ENCODE measurements at places on chromosomes 5 and 9.

DNA sequence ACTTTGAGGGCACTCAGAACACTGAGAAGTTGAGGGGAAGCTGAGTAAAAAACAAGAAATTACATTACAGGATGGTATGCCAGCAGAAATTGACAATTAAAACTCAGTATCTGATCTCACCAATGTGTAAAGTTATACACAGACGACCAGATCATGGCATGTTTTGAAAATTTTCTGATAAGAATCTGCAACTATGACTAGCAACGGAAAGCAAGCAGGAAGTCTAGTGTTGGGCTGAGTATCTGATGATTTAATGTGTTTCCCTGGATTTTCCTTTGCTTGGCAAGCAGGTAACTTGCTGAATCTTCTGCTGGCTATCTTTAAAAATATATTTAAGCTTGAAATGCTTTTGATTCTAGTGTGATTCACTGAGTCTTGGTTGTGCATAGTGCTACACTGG is 5.2 kb upstream of the GCNT4 start:
- no peak for DNase-seq

DNA sequence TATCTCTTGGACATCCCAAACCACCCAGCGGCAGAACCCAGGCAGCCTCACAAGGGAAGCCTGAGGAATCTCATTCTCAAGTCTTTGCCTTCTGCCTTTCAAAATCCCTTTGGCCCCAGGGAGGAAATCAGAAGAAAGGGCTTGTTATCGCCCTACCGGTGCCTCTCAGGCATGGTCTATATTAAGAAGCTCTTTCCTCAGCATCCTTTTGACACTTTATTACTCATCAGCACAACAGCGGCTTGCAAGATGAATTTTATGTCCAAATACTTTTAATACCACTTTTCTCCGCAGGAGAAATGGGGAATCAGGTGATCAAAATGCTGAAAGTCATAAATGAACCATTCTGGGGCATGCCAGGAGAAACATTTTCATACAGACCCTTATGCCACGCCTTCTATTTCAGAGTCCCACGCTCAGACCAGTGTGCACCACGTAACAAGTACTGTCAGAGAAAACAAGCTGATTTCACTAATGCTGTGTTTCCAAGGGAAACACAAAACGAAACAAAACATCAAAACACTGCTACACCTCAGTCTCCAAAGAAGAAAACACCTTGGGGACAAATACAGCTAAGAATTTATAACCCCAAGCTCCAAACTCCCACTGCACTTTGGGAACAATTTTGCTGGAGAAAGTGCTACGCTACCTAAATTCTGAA is 30.0 kb downstream of the RAPGEF1 start:
- DNase-seq: no peak

- no peak for DNase-seq
Observed at GRCh38 chr5:76947082-76947503, 5.8 kb upstream of the CRHBP start.

DNA sequence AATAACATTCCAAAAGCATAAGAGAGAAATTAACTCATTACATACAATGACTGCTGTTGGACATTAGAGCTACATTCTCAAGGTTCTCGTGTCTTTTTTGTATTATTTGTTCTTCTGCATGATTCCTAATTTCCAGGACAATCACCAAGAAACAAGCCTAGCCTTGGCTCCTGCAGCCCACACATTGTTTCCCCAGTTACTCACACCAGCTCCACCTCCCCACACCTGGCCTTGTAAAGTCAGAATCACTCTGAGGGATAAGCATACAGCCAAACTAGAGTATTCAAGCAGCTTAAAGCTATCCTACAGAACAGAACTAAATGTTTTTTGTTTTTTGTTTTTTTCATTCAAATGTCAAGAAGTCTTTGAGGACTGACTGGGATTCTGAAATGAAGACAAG is 189.2 kb downstream of the HINT1 start:
- DNase-seq: no peak

GRCh38 chr5:155088811-155089210 is 75.3 kb downstream of the KIF4B start:
- no peak for DNase-seq

- peak; percentile 61 for DNase-seq
Observed at GRCh38 chr9:4970970-4971641, 14.0 kb upstream of the JAK2 start.

DNA sequence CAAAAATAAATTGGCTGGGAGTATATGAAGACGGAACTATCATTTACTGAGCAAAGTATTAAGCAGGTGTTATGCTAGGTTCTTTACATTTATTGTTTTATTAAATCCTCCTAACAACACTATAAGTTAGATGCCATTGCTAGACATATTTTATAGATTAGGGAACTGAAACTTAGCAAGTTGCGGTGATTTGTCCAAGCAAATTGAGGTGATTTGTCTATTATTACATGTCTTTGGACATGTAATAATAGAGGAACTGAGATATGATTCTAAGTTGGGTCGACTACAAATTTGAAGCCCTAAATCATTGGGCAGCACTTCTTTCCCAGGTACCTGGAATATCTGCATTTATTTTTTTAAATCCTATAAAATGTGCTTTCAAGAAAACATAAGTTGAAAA is 429.9 kb downstream of the GABRG2 start:
- no peak for DNase-seq

GRCh38 chr9:106500171-106500570 is 362.8 kb upstream of the ZNF462 start:
- no peak for DNase-seq

DNA sequence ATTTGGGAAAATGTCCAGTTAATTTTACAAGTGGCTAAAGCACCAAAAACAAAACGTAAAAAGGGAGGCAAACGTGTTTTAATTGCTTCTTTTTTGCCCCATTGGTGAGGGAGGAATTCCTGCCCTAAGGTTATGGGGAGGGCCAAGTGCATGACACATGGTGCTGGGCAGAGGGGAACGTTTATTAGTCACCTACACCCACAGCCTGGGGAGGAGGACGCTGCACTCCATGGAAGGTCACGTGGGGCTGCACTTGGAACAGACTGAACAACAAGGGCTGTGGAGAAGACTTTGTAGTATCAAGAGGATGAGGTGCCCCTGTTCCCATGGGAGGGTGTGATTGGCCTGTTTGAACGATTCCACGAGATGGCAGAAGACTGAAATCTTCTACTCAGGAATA is 13.7 kb upstream of the ADAMTS16 start:
- no peak for DNase-seq

DNA sequence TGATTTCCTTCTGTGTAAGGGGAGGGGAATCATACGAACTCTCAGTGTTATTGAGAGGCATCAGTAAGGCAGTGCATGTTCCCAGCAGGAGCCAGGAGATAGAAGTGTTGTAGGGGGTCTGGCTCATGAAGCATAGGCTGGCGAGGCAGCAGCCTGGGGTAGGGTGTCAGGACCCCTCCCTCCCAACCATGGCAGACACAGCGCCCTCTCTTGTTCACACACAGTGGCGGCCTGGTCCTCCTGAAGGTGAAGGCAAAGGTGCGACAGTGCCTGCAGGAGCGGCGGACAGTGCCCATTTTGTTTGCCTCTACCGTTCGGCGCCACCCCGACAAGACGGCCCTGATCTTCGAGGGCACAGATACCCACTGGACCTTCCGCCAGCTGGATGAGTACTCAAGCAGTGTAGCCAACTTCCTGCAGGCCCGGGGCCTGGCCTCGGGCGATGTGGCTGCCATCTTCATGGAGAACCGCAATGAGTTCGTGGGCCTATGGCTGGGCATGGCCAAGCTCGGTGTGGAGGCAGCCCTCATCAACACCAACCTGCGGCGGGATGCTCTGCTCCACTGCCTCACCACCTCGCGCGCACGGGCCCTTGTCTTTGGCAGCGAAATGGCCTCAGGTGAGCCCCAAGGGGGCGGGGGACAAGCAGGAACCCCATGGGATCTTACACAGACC is 4.7 kb downstream of the SLC27A4 start:
- DNase-seq: no peak

GRCh38 chr5:173496129-173496882 is 120.1 kb downstream of the BOD1 start:
- no peak for DNase-seq

- no peak for DNase-seq
Observed at GRCh38 chr5:169550227-169550626, 33.3 kb upstream of the SPDL1 start.

- no peak for DNase-seq
Observed at GRCh38 chr9:111350556-111350955, 20.5 kb upstream of the OR2K2 start.

GRCh38 chr9:91761362-91761761 is 188.7 kb downstream of the ROR2 start:
- no peak for DNase-seq

Measured in stimulated activated CD4-positive, alpha-beta T cell treated with anti-CD3 and anti-CD28 coated beads, TNF-alpha, amount 100 ng/mL, for 24 hours (primary cell).